Fibroblast of the aortic adventitia (primary cell): ENCODE measurements at places on chromosomes 7 and 10. TPM values are rescaled to one million over a fixed set of nuclear protein-coding genes. Genes with fewer than 3 reads are reported as not detected.

Gene LRRTM3
- total RNA-seq, result under 0.01 TPM in 1 of 2 replicates, not detected in the other

Gene PNLIP
- not detected in 2 replicates for total RNA-seq

Gene ATRNL1
- total RNA-seq, result 1.9 and 7.3 TPM in 2 replicates

Gene ASIC3
- 0.18 TPM in 1 of 2 replicates, not detected in the other for total RNA-seq

Gene GJD4
- 0.09 TPM in 1 of 2 replicates, not detected in the other for total RNA-seq

DNA sequence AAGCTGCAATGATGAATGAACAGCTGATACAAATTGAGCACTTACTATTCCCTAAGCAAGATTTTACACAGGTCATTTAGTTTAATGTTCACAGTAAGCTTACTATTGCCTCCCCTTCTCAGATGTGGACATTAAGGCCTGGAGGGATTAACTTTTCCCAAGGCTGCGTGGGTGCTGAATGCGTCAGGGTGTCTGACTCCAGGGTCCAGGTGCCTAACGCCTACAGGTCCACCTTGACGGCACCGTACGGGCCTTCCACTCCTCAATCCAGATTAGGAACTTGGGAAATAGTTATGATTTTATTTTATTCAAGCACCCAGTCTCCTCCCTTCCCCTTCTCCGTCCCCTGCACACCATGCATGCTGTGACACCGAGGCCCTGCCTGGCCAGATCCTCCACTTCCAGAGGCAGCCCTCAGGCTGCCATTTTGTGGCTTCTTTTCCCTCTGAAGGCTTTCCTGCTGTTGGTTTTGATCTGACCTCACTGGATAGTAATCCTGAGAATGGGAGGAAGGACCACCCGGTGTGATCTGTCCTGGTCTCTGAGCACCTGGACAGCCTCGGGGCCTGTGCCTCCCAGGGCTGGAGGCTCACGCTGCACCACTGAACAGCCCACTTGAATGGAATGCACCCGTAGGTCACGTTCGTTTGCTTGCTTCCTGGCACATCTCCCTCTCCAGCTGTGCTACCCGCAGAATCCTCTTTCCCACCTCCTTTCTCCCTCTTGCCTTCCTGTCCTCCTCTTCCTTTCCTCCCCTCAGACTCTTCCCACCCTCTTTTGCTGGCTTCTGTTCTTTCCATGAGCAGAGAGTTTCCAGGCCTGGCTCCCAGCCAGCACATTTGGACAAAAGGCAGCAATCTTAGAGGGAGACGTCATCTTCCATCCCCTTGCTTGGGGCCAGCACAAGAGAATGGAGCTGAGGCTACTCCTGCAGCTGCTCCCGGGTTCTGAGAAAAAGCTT lies 14.4 kb downstream of the DENND2A start:
- DNase-seq, result peak; percentile 99

DNA sequence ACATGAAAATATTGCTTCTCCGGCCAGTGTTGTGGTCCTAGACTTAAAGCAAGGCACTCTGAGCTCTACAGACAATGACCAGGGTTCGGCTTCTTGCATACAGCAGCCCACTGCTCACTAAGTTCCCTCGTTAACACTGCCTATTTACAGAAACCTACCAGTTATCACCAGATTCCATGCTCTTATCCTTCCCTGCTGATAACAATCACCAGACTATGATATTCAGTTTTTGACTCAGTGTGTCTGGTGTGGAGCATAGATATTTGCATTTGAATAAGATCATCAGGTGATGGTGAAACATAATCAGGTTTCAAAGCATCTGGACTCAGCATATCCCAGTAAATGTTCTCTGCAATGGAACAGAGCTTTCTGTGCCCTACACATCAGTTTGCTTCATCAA lies 182.3 kb downstream of the SNX13 start:
- no peak for DNase-seq

DNA sequence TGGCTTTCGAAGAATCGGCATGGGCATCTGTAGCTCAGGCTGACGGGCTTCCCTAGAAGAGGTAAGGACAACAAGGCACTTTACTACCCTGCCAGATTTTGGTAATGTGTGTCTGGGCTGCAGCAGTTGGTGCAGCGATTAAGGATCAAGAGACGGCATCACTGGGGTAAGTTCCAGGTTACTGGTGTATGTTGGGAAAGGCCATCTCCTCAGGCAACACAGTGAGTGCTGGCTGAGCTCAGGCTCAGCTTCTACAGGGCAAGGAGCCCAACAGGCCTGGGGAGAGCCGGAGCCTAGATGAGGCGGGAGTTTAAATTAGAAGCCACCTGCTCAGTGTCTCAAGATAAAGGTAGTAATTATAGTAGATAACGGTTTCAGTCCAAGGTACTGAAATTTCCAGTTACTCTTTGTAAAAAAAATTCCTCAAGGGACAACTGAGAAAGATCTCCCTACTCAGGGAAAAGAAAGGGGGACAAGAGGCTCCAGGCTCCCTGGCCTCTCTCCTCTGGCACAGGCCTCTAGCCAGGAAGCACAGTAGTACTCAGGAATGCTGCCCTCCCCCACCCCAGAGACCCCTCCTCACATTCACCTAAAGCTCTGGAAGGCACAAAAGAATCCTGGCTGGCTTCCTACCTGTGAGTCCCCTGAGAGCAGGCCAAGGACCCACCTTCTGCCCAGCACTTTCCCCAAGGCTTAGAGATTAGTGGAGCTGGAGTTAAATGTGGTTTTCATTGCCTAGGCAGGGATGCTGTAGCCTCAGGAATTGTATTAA lies 3.9 kb downstream of the CXCL12 start:
- DNase-seq, result no peak

- no peak for DNase-seq
These were observed 49.0 kb downstream of the GRM3 start for GRCh38 chr7:86692755-86693154.

DNA sequence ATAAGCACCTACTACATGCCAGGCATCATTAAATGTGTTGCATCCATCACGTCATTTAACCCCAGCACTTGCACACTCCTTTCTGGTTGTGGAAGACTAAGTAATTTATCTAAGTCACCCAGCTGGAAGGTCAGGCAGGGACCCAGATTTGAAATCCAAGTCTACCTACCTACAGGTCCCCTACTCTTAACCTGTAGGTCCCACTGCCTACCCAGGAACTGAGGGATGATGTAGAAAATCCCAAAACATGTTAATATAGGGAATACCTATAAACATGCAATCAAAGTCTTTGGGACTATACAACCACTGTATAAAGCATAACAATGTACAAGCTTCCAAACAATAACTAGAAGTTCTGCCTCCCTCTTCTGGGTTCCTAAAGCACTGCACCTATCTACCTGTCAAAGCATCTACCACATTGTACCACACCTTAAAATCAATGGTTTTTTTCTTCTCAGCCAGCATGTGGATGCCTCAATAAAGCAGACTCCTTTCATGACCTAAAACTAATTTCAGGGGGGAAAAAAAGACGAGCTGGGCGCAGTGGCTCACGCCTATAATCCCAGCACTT lies 5.6 kb downstream of the IL6 start:
- peak; percentile 71 for DNase-seq

GRCh38 chr7:112182749-112183148 lies 23.4 kb downstream of the DOCK4 start:
- no peak for DNase-seq
